HFFc6 (cell line): ENCODE measurements at places on chromosomes 3 and 15. TPM values are rescaled to one million over a fixed set of nuclear protein-coding genes. Genes with fewer than 3 reads are reported as not detected.

RPL15 gene
- 2,021 to 2,159 TPM (median 2,112 TPM) in 3 replicates for total RNA-seq

CPB1 gene
- total RNA-seq, result not detected in 2 replicates

LRRC31 gene
- not detected in 3 replicates for total RNA-seq

DNA sequence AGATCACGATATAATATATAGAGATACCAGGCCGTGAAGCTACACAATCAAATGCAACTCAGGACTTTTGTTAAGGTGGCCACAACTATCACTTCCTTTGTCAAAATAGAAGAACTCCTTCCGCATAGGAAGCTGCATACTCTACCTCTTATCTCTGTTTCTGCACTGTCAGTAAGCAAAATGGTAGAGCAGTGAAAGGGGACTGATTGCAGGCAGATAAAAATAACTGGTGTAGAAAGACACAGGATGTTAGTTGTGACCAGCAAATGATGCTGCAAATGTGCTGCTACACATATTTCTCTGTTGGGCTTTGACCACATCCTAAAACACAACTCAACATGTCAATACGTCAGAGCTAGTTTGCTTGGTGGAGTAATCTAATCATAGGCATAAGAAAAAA lies 16.3 kb upstream of the TRAT1 start:
- no peaks in the 10 kb centered on the region for H3K4me1 ChIP-seq
- DNase-seq, result no peak
- no peaks in the 10 kb centered on the region for H3K36me3 ChIP-seq
- H3K27ac ChIP-seq, result no peak overlapping the region

- H3K27ac ChIP-seq, result no peak within 1 kb of the TSS
- no peak for DNase-seq
- peaks cover 9% of the 10 kb centered on the region for H3K4me1 ChIP-seq
- H3K27me3 ChIP-seq, result peaks cover 44% of the 10 kb centered on the region
Measured at GRCh38 chr3:123027292-123028232, at the start of gene SEMA5B. SEMA5B (minus strand) TSS chr3:123027763; CDS start chr3:122961263, 66,500 bp downstream.

- H3K4me3 ChIP-seq, result no peak overlapping the region
- H3K4me1 ChIP-seq, result no peaks in the 10 kb centered on the region
- no peak for DNase-seq
- H3K36me3 ChIP-seq, result no peaks in the 10 kb centered on the region
- H3K27me3 ChIP-seq, result peaks cover 3% of the 10 kb centered on the region
- no peak overlapping the region for H3K27ac ChIP-seq
Measured at GRCh38 chr3:11996480-11996879, 7.7 kb upstream of the SYN2 start.

- H3K36me3 ChIP-seq, result no peaks in the 10 kb centered on the region
- H3K4me3 ChIP-seq, result no peak overlapping the region
- DNase-seq, result no peak
- peaks cover 4% of the 10 kb centered on the region for H3K27me3 ChIP-seq
- H3K4me1 ChIP-seq, result no peaks in the 10 kb centered on the region
- H3K27ac ChIP-seq, result no peak overlapping the region
Measured at GRCh38 chr15:100536733-100537132, 8.0 kb upstream of the CERS3 start.

GRCh38 chr15:40323953-40324937 lies 753 bp downstream of the INAFM2 start:
- peak overlapping the region; percentile 85 for H3K4me3 ChIP-seq
- H3K36me3 ChIP-seq, result peaks cover 11% of the 10 kb centered on the region; the same call in 1 of the 2 replicates
- H3K27ac ChIP-seq, result peak overlapping the region; percentile 52; the same call in 1 of the 2 replicates
- DNase-seq, result no peak
- H3K4me1 ChIP-seq, result peaks cover 67% of the 10 kb centered on the region
- H3K27me3 ChIP-seq, result peaks cover 5% of the 10 kb centered on the region

GRCh38 chr3:181948286-181948685 lies 236.6 kb downstream of the SOX2 start:
- H3K27me3 ChIP-seq, result no peaks in the 10 kb centered on the region; the same call in 1 of the 2 replicates
- H3K4me3 ChIP-seq, result no peak overlapping the region
- DNase-seq, result no peak

DNA sequence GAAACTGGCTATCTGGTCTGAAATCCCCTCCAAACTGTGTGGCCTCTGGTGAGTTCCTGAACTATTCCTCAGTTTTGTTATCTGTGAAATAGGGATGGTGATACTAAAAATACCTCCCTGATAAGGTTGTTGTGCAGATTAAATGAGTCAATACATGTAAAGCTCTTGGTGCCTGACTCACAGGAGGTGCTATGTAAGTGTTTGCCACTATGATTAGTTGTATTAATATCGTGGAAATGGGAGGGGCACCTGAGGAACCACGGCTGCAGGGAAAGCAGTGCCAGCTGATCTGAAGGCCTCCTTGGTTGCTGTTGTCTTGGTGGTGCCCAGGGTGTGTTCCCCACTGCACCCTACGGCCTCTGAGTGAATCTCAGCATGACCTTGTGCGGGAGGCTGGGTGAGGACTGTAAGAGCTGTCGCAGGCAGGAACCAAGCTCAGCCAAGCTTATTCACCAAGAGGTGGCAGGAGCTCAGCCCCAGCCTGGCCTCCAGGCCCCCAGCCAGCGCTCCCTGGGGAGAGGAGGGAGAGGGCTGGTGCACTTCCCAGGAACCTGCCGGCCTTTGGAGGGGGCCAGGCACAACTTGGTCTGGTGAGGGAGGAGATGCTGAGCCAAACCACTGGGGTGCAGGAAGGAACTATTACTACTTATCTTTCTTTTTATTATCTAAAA lies 44.8 kb upstream of the CCDC174 start:
- peaks cover 38% of the 10 kb centered on the region for H3K27me3 ChIP-seq
- H3K36me3 ChIP-seq, result peaks cover 5% of the 10 kb centered on the region; the same call in 1 of the 2 replicates
- no peak overlapping the region for H3K27ac ChIP-seq
- H3K4me3 ChIP-seq, result no peak overlapping the region
- no peak for DNase-seq

- no peak overlapping the region for H3K27ac ChIP-seq
- no peak for DNase-seq
- H3K4me1 ChIP-seq, result no peaks in the 10 kb centered on the region
Measured at GRCh38 chr3:25306705-25307104, 121.4 kb upstream of the RARB start.
